ENCODE measurements at places on chromosomes 4 and X. TPM values are rescaled to one million over a fixed set of nuclear protein-coding genes. Genes with fewer than 3 reads are reported as not detected.

Gene VCX2
- total RNA-seq, result not detected

Gene EPGN
- 0.54 TPM for total RNA-seq

Gene TLR2
- 1.4 TPM for total RNA-seq

DNA sequence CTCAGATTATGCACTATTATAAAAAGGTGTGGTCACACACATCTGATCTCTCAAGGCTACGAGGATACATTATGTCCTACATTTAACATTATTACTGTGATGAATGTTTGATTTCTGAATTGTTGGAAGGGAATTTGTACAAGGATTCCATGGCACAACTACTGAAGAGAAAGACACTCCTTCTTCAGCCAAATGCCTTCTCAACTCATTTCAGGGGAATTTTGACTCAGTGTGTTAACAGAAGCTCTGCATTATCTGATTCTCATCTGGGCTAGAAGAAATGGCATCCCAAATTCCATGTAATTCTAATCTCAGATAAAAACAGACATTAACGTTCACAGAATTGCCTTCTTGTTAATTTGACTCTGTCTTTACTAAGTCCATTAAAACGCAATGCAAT is 477.7 kb downstream of the PDGFC start:
- no peaks in the 10 kb centered on the region for H3K4me1 ChIP-seq
- no peaks in the 10 kb centered on the region for H3K36me3 ChIP-seq
- H3K27me3 ChIP-seq, result no peaks in the 10 kb centered on the region
- no peak for DNase-seq
- no peak overlapping the region for H3K4me3 ChIP-seq

GRCh38 chrX:1876041-1876440 is 261.2 kb downstream of the ASMT start:
- no peaks in the 10 kb centered on the region for H3K27me3 ChIP-seq
- H3K4me1 ChIP-seq, result no peaks in the 10 kb centered on the region
- no peak for DNase-seq
- H3K36me3 ChIP-seq, result no peaks in the 10 kb centered on the region

- no peaks in the 10 kb centered on the region for H3K27me3 ChIP-seq
- H3K27ac ChIP-seq, result no peak overlapping the region
- no peaks in the 10 kb centered on the region for H3K4me1 ChIP-seq
- no peak overlapping the region for H3K4me3 ChIP-seq
- no peak for DNase-seq
Measured at GRCh38 chrX:31629195-31629594, 557.4 kb upstream of the FTHL17 start.

- no peak overlapping the region for H3K27ac ChIP-seq
- H3K27me3 ChIP-seq, result no peaks in the 10 kb centered on the region
- no peak for DNase-seq
Measured at GRCh38 chr4:80781431-80781830, 249.1 kb upstream of the BMP3 start.

- no peaks in the 10 kb centered on the region for H3K4me1 ChIP-seq
- no peak overlapping the region for H3K4me3 ChIP-seq
- H3K27ac ChIP-seq, result no peak overlapping the region
Measured at GRCh38 chr4:48974979-48975640, 11.0 kb upstream of the CWH43 start.

DNA sequence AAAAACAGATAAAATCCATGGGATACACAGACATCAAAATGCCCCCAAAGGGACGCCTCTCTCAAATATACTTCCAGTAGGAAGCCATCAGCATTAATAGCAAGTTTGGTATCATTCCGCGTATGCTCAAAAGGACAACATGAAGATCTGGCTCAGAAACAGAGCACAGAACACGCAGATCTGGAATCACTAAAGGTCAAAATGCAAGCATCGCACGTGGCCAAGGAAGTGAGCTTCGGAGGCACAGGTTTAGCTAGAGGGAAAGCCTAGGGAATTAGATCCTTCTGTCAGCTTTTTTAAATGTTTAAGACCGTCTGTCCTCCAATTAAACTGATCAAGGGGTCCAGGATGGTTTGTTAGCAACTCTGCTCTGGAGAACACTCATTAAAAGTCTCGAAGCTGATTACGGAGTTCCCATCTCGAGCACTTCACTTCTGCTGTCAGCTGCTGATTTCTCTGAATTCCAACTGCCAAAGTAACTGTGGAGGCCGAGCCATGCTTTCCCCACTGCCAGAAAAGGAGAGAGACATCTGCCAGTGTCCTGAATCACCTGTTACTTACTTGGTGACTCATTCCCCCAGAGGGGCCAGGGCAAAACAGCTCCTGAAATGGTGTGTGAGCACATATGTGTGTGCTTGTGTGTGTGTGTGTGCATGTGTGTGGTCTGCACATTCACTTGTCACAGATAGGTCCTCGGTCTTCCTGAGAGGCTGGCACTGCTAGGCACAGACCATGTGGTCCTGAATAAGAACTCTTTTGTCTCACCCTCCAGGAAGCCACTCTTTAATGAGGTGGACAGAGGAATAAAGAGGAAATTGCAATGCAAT is 177.7 kb upstream of the PPARGC1A start:
- H3K27ac ChIP-seq, result no peak overlapping the region
- H3K4me1 ChIP-seq, result no peaks in the 10 kb centered on the region
- no peak for DNase-seq
- no peak overlapping the region for H3K4me3 ChIP-seq
- H3K27me3 ChIP-seq, result no peaks in the 10 kb centered on the region

DNA sequence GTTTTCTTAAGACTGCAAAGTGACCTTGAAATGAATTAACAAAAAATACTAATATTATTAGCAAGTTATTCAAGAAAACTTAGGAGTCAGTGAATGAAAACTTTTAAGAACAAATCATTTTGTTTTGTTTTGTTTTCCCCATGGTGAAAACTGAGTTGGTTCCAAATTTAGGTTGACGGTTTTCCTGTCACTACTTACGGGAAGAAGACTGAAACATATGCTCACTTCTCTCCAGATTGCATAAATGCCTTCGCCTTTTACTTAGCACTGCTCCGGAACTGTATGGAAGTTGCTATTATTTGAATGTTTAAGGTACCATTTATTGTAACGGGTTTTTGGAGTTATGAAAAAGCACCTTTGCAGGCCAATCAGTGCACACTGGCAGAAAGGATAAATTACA is 42.8 kb downstream of the DOCK11 start:
- H3K4me3 ChIP-seq, result peak overlapping the region; percentile 14
- peaks cover 53% of the 10 kb centered on the region for H3K4me1 ChIP-seq
- peak overlapping the region; percentile 71 for H3K27ac ChIP-seq
- H3K27me3 ChIP-seq, result no peaks in the 10 kb centered on the region

- H3K27ac ChIP-seq, result no peak overlapping the region
- H3K36me3 ChIP-seq, result no peaks in the 10 kb centered on the region
- H3K27me3 ChIP-seq, result no peaks in the 10 kb centered on the region
- no peak overlapping the region for H3K4me3 ChIP-seq
- H3K4me1 ChIP-seq, result no peaks in the 10 kb centered on the region
Measured at GRCh38 chr4:158170691-158171561, 1.9 kb downstream of the GASK1B start.

- no peaks in the 10 kb centered on the region for H3K27me3 ChIP-seq
- H3K36me3 ChIP-seq, result no peaks in the 10 kb centered on the region
- H3K4me1 ChIP-seq, result no peaks in the 10 kb centered on the region
- no peak overlapping the region for H3K4me3 ChIP-seq
- H3K27ac ChIP-seq, result no peak overlapping the region
- DNase-seq, result no peak
Measured at GRCh38 chr4:27666943-27667342, 806.3 kb downstream of the STIM2 start.
